ENCODE measurements at places on chromosomes 4 and X.
A peak's percentile ranks its signal among the peaks of the same experiment; 100 is the strongest.

GRCh38 chr4:127698789-127699200, 31.4 kb upstream of the SLC25A31 start:
- peak; percentile 65 for DNase-seq

GRCh38 chr4:1928356-1929239, 57.4 kb downstream of the NSD2 start:
- DNase-seq: no peak

GRCh38 chr4:145670422-145670821, 9.5 kb upstream of the C4orf51 start:
- DNase-seq: no peak

DNA sequence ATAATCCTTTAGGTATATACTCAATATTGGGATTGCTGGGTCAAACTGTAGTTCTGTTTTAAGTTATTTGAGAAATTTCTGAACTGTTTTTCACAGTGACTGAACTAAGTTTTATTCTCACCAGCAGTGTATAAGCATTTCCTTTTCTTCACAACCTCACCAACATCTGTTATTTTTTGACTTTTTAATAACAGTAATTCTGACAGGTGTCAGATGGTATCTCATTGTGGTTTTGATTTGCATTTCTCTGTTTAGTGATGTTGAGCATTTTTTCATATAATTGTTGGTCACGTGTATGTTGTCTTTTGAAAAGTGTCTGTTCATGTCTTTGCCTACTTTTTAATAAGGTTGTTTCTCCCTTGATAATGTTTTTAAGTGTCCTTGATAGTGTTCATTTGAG, 112.6 kb downstream of the LINC00632 start:
- no peak for DNase-seq

GRCh38 chr4:82428969-82429727, 1.1 kb downstream of the HNRNPDL start:
- DNase-seq: peak; percentile 87

GRCh38 chrX:106899276-106899675, 3.9 kb downstream of the RIPPLY1 start:
- no peak for DNase-seq

- no peak for DNase-seq
Measured at GRCh38 chrX:102113367-102113766, 12.1 kb upstream of the TCEAL2 start.

- no peak for DNase-seq
Measured at GRCh38 chr4:80814266-80814665, 216.2 kb upstream of the BMP3 start.

GRCh38 chrX:114580336-114580735, 3.5 kb upstream of the HTR2C start:
- no peak for DNase-seq

GRCh38 chrX:455673-456072, 69.0 kb upstream of the PPP2R3B start:
- no peak for DNase-seq

- DNase-seq: no peak
Measured at GRCh38 chr4:898869-899555, 33.1 kb downstream of the GAK start.

DNA sequence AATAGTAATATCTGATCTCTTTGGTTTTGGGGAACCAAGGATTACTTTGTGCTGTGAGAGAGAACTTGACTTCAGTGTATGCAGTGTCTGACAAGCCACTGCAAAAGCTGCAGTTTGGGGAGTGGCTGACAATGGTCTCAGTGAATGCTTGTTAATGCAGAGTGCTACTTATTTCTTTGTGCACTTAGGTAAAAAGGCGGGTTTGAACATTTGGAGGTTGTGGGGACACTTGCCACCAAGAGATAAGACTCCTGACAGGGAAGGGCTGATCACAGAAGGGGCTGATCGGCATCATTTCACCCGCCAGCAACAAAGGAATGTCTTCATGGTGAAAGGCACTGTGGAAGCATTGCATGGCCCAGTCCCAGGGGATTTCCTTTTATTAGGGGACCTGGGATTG, 28.6 kb upstream of the USP46 start:
- no peak for DNase-seq

- peak; percentile 28 for DNase-seq
Measured at GRCh38 chr4:38071801-38072431, 111.7 kb downstream of the PTTG2 start.

DNA sequence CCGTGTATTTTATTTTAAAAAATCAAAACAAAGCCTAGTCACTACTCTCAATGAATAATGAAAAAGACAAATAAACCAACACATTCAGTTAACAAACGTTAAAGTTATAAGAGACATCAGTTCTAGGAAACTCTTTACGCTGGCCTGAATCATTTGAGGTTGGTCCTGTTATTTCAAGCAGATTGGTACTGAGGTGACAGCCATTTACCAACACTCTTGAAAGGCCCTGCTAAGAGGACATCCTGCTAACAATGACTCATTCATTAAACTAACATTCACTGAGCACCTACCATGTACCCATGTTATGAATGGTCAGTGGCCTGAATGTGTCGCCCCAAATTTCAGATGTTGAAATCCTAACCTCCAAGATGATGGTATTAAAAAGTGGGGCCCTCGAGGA, 57.1 kb upstream of the ADGRG2 start:
- DNase-seq: no peak

DNA sequence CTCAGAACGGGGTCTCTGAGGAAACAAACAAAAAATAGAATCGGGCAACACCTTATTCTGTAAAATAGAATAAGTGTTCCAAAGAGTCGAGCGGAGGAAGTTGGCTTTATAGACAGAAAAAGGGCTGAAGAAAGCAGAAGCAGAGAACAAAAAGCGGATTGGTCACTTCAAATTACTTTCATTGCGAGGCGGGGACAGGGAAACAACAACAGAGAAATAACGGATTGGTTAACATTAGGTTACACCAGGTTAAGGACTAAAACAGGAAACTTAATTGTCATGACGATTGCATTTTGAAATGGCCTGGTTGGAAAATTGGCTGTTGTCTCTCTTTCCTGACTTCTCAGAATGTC, 433 bp upstream of the COQ2 start:
- peak; percentile 83 for DNase-seq

DNA sequence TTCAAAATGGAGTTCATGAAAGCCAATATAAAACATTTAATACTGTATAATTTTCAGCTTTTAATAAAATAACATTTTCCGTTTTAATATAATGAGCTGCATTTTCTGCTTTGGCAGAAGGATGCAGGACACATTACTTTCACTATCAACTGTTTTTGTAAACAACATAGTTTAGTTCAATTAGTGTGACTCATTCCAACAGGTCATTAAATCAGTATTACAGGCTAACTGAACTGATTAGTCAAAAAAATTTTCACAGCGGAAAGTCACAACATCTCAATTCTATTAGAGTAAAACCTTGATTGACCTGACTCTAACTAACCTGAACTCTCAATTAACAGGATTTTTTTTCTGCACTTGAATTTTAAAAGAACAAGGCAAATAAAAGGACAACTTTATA, 151.2 kb upstream of the AMOT start:
- DNase-seq: no peak

DNA sequence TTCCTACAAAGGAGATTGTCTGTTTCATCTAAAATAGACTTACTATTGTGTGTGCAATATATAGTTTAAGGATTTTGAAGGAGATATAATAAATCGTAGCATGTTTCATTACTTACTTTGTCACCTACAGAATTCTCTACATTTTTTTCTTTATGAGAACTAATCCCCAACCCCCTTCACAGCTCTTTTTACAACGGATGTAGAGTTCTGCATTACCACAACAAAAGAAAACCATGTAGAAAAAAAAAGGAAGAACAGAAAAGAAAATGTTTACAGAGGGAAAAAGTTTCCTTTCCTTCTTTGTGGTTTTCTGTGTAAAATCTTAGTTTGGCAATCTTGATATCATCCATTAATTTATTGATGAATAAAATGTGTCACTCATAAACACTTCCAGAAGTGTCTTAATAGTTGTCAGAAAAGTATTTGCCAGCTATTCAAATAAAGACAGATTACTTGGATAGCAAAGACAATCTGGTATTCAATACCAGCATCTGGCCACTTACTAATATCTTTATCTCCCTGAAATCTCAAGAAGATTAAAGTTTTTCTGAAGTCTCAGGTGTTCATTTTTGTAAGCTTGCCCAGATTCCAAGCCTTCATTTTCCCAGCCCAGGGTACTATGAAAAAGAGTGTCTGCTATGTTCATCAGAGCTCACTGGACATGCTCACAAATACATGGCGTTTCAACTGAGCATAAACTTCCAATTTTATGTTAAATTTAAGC, 806.8 kb downstream of the PCDH19 start:
- DNase-seq: no peak

DNA sequence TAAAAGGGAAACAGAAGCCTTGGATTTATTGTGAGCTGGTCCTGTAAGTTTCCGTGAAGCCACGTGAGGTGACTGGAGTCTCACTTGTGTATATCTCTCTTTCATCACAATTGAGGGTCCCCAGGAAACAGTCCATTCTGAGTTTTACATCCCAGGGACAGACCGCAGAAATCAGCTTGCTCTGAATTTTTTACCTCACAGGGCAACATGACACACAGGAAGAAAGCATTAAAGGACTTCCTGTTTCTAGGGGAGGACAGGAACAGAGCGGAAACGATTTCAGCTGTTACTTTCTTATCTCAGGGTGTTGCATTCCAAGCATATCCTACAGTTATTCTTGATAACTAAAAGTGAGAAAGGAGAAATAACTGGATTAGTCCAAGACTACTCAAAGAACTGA, 553.5 kb downstream of the TRAM1L1 start:
- DNase-seq: peak; percentile 98

DNA sequence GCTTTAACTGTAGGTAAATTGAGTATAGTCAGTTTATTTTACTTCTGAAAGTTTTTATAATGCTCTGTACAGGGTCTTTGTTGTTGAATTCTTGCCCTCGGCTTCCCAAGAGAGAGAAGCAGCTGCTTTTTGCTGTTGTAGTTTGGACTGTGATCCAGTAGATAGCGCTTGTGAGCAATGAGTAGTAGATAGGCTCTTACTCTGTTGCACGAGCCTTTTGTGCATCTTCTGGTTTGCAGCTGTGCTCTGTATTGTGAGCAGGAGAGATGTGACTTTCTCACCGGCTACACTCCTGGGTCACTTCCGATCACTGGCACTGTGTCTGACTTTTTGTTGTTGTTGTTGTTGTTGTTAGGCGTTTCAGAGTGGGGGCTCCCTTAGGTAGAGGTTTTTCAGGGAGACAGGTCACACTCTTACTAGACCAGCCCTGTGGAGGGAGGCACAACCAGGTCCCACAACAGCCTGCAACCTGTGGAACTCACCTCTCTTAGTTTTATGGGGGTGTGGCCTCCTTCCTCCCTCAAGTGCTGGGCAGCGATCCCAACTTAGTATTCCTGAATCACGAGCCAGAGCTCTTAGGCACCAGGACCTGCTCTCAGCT, 822.1 kb upstream of the GALNTL6 start:
- peak; percentile 87 for DNase-seq

DNA sequence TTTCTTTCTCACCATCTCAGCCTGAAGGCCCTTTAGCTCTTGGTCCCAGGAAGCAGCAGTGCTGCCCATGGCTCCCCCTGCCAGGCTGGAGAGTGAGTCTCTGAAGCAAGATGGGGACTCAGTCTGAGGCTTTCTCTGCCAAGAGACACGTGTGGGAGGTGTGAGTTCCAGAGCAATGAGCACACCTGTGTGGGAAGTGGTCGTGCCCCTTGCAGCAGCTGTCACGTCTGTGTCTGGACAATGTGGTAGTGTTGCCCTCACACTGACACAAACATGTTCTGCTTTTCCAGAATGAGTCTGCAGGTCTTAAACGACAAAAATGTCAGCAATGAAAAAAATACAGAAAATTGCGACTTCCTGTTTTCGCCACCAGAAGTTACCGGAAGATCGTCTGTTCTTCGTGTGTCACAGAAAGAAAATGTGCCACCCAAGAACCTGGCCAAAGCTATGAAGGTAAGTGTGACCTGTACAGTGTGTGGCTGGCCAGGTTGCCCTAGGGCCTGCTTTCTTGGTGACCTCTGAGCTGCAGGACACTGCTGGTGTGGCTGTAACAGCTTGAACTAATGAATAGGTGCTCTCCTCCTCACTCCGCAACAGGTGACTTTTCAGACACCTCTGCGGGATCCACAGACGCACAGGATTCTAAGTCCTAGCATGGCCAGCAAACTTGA, 1.9 kb downstream of the TACC3 start:
- DNase-seq: peak; percentile 29

GRCh38 chrX:17627026-17627425, 110.3 kb upstream of the SCML1 start:
- no peak for DNase-seq

DNA sequence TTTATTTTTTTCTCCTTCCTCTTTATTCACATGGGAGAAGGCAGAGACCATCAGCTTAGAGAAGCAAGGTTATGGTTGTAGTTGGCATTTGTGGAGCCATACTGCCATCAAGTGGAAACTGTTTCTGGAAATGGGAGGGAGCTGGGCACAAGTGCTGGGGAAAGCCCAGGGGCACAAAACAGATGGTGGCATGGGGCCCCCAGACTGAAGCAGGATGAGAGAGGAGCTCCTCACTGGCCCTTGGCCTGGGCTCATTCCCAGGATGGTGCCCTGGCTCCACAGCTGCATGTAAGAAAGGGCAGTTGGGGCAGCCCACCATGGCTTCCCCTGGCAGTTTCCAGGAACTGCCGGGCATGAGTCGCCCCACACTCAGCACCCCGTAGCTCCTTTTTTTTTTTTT, 59.2 kb downstream of the NBDY start:
- peak; percentile 0 for DNase-seq

GRCh38 chr4:138393886-138394610, 151.9 kb upstream of the SLC7A11 start:
- DNase-seq: no peak

GRCh38 chrX:152907084-152907651, 9.3 kb downstream of the ZNF185 start:
- DNase-seq: no peak

- DNase-seq: peak; percentile 71
Measured at GRCh38 chr4:150960818-150961217, 54.3 kb downstream of the LRBA start.

- peak; percentile 43 for DNase-seq
Measured at GRCh38 chr4:158769175-158769921, 522 bp downstream of the FNIP2 start.

GRCh38 chr4:76582074-76582816, 147.2 kb downstream of the SHROOM3 start:
- no peak for DNase-seq

DNA sequence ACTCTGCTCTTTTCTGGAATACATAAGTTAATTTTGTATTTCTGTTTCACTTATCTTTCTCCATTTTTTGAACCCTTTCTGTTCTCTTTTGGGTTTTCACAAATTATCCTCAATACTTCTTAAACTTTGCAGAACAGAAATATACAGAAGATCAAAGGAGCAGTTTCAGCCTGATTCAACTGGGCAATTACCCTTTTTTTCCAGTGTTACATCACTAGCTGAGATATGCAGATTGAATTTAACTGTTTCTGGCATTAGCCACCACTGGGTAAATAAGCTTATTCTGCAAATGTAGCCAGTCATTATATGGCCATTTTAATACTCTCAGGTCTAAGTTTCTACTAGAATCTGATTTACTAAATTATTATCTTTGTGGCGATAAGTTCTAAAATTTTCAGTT, 66.9 kb upstream of the GRID2 start:
- no peak for DNase-seq

Data from Kasumi-1 (cell line).